ENCODE measurements at places on chromosomes 16 and 17.
A peak's percentile ranks its signal among the peaks of the same experiment; 100 is the strongest.

GRCh38 chr17:31275116-31275515 is 21.9 kb downstream of the OMG start:
- peak; percentile 10 for DNase-seq

GRCh38 chr17:73015722-73016276 is 76.7 kb downstream of the SLC39A11 start:
- DNase-seq = no peak

DNA sequence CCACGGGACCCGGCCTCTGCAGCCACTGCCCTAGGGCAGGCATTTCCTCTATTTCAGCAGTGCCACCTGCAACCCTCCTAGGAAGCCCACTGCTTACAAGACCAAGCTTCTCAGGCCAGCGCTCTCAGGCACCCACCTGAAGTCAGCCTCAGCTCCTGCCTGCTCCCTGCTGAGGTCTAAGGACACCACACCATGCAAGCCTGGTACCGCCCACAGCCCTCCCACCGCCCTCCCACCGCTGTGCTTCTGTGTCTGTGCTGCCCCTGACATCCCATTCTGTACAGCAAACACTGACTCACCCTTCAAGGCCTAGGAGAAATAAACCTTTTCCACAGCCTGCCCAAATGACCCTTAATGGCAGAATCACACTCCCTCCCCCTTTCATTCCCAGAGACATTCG is 6.3 kb downstream of the CLUH start:
- peak; percentile 57 for DNase-seq

DNA sequence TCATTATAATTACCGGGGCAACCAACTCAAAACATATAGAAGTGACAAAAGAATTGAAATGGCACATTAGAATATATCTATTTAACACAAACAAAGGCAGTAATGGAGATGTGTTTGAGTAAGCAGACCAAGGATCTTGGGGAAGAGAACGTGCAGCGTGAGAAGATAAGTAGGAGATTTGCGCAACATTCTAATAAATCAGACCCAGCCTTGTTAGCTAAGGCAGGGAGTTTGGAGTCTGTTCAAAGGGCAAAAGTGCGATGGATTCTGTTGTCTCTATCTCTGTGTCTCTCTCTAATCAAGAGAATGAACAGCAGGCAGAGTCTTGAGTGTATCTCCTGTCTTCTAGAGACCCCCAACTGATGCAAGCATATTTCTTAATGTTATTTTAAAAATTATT is 55.0 kb upstream of the FA2H start:
- DNase-seq = no peak

DNA sequence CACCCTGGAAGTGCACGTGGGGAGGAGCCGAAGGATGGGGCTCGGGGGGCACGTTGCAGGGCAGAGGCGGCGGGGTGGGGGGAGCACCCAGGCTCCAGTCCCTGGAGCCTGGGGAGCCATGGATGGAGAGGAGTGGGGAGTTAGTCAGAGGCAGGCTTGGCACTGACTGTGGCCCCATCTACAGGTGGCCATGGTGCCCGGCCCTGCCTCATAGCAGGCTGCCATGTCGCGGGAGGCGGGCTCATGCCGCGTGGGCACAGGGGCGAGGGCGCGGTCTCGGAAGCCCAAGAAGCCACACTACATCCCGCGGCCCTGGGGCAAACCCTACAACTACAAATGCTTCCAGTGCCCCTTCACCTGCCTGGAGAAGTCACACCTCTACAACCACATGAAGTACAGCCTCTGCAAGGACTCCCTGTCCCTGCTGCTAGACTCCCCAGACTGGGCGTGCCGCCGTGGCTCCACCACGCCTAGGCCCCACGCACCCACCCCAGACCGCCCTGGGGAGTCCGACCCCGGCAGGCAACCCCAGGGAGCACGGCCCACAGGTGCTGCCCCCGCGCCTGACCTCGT is 3.0 kb downstream of the PRR35 start:
- no peak for DNase-seq

DNA sequence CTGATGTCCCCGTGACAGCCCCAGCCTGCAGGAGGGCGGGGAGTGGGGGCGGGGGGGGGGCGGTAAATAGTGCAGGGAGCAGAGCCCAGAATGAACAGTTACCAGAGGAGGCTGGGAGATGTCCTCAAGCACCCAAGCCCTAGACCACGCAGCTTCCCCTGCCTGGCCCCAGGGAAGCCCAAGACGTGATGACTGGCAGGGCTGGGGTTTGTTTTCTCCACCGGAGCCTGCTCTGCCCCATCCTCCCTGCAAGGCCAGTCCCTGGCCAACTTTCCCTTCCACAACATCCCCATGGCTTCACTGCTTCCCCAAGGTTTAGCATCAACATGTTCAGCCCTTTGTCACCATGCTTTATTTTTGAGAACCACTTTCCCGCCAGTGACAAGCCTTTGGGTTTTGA is 1.4 kb upstream of the BEAN1 start:
- no peak for DNase-seq

- no peak for DNase-seq
These were observed 933.4 kb downstream of the KCNJ2 start for GRCh38 chr17:71102777-71103176.

DNA sequence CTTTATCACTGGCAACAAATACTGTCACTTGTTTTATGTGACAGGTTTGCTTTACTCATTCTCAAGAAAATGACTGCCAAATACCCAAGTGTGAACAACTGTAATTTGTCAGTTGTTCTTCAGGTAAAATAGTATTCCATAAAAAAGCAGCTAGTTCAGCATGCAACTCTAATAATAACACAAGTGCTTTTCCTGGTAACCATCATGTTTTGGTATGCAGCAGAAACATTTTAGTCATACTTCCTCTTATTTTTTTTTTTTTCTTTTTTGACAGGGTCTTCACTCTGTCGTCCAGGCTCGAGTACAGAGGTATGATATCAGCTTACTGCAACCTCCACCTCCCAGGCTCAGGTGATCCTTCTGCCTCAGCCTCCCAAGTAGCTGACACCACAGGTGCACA is 4.6 kb downstream of the TERF2 start:
- no peak for DNase-seq

DNA sequence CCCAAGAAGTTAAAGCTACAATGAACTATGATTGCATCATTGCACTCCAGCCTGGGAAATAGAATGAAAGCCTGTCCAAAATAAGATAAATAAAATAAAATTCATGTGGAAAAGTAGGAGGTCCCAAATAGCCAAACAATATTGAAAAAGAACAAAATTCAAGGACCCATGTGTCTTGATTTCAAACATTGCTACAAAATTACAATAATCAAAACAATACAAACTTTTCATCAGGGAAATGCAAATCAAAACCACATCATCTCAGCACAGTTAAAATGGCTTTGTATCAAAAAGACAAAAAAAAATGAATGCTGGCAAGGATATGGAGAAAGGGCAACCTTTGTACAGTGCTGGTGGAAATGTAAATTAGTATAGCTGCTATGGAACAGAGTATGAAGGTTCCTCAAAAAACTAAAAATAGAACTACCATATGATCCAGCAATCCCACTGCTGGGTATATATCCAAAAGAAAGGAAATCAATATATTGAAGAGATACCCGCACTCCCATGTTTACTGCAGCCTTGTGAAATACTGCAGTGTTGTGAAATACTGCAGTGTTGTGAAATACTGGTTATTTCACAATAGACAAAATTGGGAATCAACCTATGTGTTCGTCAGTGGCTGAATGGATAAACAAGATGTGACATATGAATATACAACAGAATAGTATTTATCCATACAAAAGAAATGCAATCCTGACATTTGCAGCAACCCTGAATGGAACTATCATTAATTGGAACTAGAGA is 24.5 kb upstream of the ZNF287 start:
- DNase-seq = no peak

GRCh38 chr17:1232786-1233185 is 37.5 kb upstream of the BHLHA9 start:
- peak; percentile 74 for DNase-seq

All from HCEC 1CT (cell line).